ENCODE measurements at places on chromosomes 11 and 22.

DNA sequence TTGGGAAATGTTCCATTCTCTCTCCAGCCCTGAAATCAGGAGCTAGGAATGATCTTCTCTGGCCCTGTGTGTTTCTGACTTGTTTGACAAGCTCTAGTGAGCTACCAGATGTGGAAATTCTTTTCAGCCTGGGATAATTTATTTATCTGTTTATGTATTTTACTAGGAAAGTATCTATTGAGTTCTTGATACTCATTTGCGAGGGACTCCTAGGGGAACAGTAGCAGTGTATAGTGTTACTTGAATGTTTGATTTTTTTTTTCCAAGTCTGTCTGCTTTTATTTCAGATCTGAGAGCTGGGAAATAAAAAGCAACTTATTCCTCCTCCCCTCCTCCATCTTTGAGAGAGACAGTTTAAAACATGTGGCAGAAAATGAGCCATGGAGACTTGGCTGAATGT is 92.5 kb downstream of the ALX4 start:
- DNase-seq, result no peak

- no peak for DNase-seq
Measured at GRCh38 chr11:92557879-92558278, 333.3 kb downstream of the FAT3 start.

DNA sequence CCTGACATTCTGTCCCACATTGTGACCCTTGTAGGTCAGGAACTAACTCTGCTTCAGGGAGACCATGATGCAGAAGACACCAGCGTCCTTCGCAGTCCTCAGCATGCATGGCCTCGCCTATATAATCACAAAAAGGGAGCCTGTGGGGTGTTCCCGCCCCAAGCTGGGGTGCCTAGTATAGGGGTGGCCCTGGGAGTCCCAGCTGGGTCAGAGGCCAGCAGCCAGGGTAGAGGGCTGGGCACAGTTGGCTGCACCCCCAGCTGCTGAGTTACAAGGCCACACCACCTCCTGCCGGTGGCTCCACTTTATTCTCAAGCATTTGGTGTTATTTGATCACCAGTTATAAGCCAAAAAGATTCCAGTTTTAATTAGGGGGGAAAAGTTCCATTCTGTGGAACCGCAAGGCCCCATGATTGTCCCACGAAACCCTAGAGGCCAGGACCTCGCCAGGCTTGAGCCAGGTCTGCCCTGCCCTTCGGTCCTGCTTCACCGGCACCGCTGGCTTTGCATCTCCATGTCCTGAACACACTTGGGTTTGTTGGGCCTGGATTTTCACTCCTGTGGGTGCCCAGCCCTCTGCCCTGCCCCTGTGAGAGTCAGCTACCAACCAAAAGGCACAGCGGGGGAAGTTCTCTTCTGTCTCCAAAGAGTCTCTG is 15.0 kb upstream of the GNB1L start:
- DNase-seq, result no peak

GRCh38 chr11:2318123-2318522 is 16.3 kb downstream of the TSPAN32 start:
- DNase-seq, result no peak

DNA sequence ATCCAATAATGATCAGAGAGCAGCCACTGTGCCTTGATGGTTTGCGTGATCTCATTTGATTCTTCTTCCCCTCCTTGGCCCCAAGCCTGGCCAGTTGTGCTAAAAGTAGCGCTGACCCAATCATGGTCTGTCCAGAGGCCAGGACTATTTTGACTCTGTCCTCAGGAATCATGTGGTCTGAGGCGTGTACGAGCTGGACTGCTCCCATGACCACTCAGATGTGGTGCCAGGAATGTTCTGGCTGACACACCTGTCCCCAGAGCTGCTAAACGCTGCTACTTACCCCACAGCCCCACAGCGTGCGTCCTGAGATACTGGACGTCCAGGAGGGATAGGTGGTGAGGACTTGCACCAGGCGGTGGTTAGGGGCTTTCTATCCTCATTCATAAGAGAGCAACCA is 70.5 kb downstream of the FEZ1 start:
- no peak for DNase-seq

DNA sequence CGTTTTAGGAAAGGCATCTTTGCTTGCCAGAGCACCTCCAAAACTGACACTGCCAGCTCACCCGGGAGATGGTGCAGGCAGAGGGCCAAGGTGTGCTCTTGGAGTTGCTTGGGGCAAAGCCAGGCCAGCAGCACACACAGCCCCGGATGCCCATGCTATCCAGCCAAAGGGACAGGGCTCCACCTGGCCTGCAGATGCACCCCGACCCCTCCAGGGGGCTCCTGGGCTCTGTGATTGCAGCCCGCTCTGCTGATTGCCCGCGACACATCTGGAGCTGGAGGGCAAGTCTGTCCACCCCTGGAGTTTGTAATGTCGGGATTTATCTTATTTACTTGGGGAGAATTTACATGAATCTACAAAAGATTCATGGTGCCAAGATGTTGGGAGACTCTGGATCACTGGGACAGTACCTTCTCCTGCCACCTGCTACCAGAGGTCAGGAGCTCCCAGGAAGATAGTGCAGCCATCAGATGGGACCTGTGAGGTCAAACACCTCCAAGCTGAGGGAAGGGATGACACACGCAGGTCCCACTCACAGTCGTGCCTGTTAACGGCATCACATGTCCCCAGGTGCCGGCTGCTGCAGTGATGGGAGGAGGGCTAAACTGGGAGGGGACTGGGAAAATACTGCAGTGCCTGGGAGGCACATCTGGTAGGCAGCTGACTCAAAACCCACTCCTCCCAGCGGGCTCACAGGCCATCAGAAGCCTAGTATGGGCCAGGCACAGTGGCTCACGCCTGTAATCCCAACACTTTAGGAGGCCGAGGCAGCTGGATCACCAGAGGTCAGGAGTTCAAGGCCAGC is 17.2 kb downstream of the CBX7 start:
- no peak for DNase-seq

DNA sequence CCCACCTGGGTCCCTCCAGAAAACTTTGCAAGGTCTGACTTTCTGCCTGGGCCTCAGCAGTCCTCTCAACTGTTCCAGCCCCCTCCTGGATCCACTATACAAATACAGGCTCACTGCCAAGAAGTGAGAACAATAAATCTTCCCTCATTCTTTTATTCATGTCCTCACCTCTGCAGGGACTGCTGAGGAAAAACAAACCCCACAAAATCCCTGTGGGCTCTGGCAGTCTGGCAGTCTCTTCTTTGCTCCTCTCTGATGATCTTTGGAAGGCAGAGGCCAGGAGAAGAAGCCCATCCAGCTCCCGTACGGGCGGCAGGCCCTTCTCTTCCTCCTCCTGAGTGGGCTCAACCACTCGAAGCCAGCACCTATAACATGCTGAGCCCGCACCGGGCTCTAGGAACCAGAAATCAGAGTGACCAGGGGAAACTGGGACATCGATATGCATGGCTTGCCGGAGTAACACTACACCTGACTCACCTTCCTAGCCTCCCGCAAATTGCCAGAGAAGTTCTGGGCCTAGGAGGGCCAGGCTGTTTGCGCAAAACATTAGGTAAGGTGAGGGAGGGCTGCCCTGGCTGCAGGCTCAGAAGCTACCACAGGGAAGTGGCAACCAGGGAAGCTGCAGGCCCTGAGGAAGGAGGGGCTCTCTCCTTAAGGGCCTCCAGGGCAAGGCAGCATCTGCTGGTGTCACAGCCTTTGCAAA is 24.2 kb downstream of the TMPRSS5 start:
- DNase-seq, result no peak

DNA sequence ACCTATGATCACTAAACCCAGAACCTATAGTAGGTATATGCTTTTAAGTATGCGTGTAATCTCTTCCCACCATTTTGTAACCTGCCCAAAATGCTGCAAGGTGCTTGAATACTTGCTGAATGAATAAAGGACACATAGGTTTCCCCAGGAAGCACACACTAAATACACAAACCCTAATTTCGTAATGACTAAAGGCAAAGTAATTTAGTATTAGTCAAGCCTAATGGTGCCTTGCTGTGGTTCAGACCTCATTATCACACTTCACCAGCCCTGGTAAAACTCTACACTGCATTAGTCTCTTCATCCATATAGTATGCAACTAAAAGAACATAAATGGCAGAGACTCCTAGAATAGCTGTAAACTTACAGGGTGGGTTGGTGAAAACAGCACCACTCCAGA is 289.0 kb upstream of the PITPNB start:
- DNase-seq, result no peak

DNA sequence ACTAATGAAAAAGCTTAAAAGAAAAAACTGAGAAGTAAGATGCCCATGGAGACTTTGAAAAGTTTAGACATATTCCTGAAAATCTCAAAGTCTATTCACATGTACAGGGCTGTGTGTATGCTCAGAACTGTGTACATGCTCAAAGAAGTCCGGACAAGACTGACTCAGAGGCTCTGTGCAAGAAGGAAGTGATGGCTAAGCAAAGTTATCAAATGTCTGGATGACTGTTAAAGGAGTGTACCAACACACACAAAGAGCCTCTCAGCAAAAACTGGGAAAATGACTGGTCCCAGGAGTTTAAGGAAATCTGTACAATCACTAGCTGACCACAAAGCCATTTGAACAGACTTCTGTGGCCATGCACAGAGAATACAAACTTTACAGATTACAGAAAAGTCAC is 33.1 kb upstream of the ARHGAP32 start:
- no peak for DNase-seq
